ENCODE measurements at places on chromosomes 11 and 22.

GRCh38 chr11:4025248-4025966 is 69.2 kb upstream of the RRM1 start:
- no peak for DNase-seq

DNA sequence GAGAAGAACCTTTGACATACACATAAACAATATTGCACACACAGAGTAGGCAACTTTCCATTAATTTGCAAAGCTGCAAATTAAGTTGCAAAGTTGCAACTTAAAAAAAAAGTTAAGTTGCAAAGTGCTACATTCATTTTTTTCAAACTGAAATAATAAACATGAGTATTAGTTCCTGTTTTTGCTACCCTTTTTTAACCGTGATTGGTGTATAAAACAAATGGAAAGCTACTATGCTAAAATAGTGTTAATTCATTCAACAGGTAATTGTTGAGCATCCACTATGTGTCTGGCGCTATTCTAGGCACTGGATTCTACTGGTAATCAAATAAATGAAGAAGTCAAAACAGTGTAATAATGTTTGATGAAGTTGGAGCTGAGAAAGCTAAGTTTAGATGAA is 8.1 kb downstream of the ZFP91 start:
- DNase-seq, result no peak

- DNase-seq, result no peak
These were observed 155.6 kb downstream of the BRD1 start for GRCh38 chr22:49672014-49672516.

GRCh38 chr22:45996241-45997076 is 19.5 kb upstream of the WNT7B start:
- DNase-seq, result peak; percentile 78

DNA sequence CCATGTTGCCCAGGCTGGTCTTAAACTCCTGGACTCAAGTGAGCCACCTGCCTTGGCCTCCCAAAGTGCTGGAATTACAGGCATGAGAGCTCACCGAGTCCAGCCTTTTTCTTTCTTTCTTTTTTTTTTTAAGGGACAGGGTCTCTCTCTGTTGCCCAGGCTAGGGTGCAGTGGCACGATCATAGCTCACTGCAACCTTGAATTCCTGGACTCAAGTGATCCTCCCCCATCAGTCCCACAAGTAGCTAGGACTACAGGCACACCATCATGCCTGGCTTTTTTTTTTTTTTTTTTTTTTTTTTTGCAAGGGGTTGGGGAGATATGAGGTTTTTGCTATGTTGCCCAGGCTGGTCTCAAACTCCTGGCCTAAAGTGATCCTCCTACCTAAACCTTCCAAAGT is 78.5 kb downstream of the MRTFA start:
- no peak for DNase-seq

DNA sequence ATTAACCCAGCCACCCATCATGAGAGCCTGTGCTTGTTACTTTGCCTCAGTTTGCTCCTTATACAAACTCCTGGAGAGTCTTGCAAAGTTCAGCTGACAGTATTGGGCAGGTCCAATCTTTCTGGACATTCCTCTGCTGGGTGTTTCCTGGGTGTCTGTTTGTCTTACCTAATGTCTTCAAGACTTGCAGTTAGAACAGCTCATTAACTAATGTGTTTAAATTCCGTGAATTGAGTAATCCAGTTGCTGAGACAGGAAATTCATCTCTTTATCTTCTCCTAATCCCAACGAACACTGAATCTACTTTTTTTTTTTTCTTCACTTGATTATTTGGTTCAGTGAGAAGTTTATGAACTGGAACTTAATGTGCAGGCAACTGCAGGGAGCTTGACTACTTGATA is 20.6 kb downstream of the BCO2 start:
- no peak for DNase-seq

- DNase-seq, result no peak
These were observed 52.6 kb downstream of the XRRA1 start for GRCh38 chr11:74896311-74896710.

- no peak for DNase-seq
These were observed 242.3 kb downstream of the SWAP70 start for GRCh38 chr11:9905960-9906791.

DNA sequence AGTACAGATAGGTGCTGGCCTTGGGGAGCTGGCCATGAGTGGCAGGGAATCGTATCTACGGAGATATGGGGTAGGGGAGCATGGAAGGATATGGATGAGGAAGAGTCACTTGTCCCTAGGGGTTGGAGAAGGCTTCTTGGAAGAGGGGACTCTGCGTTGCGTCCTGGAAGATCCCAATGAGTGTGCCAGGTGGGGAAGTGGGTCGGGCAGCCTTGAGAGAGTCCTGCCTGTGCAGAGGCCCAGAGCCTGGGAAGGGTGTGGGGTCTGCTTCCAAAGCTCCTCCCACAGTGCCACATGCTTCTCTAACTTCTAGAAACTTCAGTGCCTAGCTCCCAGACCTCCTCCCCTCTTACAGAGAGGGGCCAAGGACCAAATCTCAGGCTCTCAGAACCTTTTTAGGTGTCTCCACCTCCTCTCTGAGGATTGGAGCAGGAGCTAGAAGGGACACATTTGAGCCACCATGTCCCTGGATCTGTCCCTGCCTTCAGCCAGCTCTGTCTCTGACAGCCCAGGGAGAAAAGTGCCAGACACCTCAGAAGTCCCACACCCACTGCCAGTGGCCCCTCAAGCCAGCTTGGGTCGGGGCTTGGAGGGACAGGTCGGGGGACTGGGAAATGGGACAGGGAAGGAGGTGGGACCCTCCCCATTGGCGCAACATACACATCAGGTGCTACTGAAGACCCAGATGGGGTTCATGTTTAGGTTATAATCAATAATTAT is 11.0 kb downstream of the RHBDD3 start:
- DNase-seq, result no peak

DNA sequence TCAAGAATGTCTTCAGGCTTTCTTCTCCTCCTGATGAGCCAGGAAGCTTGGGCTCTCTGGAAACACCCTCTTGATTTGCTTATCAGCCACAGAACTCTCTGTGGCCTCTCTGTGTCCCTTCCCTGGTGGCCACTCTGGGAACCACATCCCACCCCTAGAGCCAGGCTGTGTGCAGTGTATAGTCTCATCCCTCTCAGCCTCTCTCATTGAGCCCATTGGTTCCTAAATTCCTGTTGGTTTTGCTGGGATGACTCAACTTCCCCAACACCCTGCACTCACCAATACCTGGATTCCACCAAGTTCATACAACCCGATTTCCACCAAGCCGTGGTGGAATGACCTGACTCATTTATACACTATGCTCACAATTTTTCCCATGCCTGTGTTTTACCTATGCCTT is 5.2 kb downstream of the IRAG1 start:
- DNase-seq, result no peak

All from GDM1 (cell line).